ENCODE measurements at places on chromosomes 6 and 20.

DNA sequence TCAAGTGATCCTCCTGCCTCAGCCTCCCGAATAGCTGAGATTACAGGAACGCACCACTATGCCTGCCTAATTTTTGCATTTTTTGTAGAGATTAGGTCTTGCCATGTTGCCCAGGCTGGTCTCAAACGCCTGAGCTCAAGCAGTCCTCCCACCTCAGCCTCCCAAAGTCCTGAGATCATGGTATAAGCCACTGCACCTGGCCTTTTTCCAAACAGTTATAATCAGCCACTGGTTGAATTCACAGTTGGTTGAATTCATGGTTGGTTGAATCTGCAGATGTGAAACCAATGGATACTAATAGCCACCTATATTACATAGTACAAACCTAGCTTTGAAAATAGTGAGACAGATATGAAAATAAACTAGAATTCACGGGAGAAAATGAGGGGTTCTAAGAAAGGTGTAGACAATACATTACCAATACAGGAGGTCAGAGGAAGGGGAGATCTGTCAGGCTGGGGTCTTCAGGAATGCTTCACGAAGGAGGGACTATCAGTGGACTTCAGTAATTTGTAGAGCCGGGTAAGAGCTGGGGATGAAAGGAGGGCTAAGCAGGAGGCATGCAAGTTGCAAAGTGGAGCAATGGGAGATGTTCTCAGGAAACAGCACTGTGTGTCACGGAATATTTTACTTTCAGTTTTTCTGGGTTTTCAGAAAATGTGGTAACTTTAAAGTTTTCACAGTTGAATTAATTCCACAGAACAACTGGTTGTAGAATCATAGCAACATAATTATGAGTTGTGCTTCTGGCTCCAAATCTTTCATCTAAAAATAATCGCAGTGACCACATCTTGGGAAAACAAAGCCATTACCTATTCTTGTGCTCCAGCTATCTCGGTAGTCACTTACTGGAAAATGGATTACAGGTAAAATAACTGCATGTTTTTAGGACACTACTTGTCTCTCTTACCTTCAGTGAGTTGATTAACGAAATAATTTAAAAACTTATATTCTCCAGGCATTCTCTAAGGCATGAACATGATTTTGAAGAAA, 12.9 kb upstream of the CEP85L start:
- DNase-seq = no peak

GRCh38 chr20:63826753-63827152, 4.3 kb downstream of the ZBTB46 start:
- no peak for DNase-seq

DNA sequence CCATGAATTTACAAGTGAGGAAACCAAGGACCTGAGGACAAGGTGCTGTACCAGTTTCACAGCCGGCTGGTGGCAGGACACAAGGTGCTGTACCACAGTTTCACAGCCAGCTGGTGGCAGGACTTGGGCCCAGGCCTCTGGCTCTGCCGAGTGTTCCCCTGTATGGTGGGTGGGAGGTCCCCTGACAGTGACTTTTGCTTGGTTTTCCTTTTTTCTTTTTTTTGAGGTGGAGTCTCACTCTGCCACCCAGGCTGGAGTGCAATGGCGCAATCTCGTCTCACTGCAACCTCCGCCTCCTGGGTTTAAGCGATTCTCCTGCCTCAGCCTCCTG, 212.4 kb downstream of the LY86 start:
- DNase-seq = no peak

GRCh38 chr6:16199804-16200203, 38.6 kb upstream of the GMPR start:
- DNase-seq = no peak

DNA sequence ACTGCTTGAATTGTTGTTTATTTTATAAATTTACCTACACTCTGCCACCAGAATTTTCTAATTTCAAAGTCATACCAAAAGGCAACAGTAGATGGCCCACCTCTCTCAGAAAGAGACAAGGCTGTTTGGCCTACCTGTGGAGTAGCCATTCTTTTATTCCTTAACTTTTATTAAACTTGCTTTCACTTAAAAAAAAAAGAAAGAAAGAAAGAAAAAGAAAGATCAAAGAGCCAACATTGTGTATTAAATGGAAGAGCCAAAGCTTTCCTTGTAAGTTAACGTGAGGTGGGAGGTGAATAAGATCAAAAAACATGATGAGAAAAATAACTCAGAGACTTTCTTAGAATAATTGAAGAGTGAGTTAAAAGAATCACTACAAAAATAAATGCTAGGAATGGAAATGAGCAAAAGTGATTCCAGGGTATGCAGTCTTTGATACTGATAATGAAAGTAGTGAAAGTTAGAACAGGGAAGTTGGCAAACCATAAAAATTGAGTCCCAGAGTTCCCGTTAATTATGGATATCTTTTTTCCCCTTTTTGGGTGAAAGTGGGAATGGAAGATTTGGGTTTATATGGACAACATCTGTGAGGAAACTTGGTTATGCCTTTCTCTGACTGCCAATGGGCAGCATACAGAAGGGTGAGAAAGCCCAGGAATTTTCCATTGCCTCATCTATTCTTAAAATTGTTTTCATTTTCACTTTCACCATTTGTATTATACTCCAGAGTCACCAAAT, 35.9 kb upstream of the MYB start:
- no peak for DNase-seq

Measured in sciatic nerve (tissue), 2 donors.